ENCODE measurements at places on chromosomes 11 and 22.

- DNase-seq = no peak
Observed at GRCh38 chr22:25210793-25211192, 8.6 kb upstream of the CRYBB2 start.

- DNase-seq = no peak
Observed at GRCh38 chr11:106695506-106695905, 322.8 kb downstream of the GUCY1A2 start.

- DNase-seq = no peak
Observed at GRCh38 chr11:59573216-59573615, 42.4 kb downstream of the OSBP start.

GRCh38 chr11:22670830-22671229 lies 4.4 kb downstream of the GAS2 start:
- no peak for DNase-seq

GRCh38 chr11:27205779-27206570 lies 157.0 kb downstream of the CCDC34 start:
- no peak for DNase-seq

DNA sequence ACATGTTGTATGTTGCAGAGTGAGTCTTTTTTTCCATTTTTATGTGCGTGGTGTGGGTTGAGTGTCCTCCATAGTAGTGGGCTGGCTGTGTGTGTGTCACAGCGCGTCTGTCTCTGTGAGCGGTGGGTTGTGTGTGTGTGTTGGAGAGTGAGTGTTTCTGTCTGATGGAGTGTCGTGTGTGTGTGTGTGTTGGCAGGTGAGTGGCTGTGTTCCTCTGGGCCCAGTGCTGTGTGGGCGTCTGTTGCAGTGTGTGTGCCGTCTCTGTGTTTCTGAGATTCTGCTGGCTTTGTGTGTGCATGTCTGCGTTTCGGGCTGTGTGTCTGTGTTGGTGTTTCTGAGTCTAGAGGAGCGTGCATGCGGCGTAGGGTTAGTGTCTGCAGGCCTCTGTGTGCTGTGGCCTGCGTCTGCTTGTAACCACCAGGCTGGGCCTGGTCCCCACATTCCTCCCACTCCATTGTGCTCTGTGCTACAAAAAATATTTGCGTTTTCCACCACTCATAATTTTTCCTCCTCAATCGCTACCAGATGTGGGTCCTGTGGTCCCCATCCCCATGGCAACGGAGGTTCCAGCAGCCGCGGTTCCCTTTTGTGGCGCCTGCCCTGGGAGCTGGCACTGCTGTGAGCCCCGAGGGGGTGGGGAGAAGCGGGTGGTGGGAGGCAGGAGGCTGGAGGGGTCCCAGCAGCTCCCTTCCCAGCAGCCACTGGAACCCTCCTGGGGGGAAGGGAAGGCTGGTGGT lies 15.2 kb downstream of the SCARF2 start:
- DNase-seq = no peak
